ENCODE measurements at places on chromosomes 13 and 19.
A peak's percentile ranks its signal among the peaks of the same experiment; 100 is the strongest.

- DNase-seq: no peak
These were observed 190.7 kb downstream of the OXGR1 start for GRCh38 chr13:96803456-96804100.

DNA sequence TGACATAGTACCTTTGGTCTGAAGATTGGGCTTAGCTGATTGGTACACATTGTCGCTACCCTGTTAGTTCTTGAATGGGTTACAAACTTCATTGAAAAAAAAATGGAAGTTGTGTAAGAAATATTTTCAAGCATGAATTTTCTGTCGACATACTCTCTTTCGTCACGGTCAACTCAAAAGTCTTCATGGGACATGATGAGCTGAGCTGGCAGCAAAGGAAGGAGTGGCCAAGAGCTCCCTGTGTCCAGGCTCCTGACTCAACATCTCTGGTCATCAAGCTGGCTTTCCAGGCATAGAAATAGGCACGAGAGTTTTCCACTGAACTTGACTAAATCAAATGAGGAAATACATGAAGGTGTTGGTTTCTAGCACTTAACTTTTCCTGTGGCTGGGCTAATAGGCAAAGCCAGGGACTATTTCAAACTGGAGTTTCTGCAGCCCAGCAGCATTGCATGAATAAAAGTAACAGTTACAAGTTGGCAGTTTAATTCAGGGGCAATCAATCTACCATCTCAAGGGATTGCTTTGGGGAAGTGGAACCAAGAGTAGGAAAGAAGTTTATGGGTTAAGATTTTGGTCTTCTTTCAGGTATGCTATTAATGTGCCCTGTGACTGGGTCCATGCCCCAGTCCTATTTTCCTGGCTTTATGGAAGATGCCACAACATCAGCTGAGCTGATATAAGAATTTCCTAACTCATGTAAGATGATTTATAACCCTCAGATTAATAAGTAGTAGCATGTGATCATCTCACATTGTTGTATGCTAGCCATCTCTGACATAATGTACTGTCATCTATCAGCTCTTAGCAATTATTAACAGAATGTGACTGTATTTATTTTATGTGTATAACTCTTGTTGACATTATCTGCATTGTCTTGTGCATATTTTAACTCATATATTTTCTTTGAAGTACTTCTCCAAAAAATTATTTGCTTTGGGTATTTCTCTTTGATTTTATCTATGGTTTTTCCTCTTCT, 385.8 kb downstream of the DLEU7 start:
- DNase-seq: no peak

GRCh38 chr13:25335856-25336255, 34.4 kb downstream of the NUP58 start:
- DNase-seq: no peak

GRCh38 chr13:86591862-86592261, 792.6 kb upstream of the SLITRK6 start:
- DNase-seq: no peak

DNA sequence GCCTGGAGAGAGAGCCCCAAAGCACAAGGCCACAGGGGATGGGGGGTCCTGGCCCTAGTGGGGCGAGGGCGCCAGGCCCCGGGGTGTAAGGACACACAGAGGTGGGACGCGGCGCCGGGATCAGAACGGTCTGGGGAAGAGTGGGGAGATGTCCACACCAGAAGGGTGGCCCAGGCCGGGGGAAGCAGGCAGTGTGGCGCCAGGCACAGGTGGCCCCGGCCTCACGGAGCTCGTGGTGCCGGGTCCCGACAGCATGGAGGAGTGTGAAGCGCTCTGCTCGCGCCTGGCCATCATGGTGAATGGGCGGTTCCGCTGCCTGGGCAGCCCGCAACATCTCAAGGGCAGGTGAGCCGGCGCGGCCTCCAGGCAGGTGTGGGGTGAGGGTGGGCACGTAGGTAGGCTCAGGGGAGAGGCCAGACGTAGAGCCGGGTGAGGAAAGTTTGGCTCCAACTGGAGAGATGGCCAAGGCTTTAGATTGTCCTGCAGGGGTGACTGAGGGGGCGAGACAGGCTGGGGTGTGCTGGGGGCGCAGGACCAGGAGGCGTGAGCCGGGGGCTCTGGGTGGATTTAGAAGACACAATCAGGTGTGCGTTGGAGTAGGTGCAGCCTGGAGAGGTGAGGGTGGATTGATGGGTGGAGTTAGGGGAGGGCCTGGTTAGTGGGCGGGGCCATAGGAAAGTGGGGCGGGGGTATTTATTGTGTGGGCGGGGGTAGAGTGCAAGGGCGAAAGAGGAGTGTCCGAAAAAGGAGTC, 2.9 kb upstream of the ARHGAP45 start:
- DNase-seq: no peak

DNA sequence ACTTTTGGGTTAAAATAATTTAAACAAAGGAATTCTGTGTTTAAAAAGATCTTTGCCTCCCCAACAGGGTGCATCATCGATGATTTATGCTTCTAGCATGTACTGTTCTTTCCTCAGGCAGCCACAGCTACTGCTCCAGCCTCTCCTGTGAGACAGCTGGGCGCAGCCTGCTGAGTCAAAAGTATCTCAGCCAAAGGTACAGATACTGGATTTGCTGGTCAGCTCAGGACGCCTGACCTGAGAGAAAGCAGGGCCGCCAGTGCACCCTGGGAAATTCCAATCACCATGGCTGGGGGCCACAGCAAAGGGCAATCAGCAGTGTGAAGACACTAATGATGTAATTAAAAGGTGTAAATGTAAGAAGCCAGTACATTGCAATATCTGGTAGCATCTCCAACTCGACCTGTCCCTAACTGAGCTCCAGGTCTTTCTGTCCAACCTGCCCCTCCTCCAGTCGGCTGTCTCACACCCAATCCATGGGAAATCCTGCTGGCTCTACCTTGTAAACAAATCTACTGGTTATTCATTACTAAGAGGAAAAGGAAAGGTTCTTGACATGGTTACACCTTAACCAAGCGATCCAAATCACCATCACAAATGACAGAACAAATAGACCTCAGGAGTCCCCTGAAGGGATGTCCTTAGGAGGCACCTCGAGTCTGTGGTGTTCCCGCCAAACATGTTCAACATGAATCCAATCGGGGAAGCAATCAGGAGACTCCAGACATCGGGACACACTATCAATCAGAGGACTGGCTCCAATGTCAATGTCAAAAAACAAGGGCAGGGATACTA, 7.3 kb downstream of the OPA3 start:
- DNase-seq: no peak

- peak; percentile 41 for DNase-seq
These were observed 69.3 kb downstream of the LMO7 start for GRCh38 chr13:75705395-75705794.

DNA sequence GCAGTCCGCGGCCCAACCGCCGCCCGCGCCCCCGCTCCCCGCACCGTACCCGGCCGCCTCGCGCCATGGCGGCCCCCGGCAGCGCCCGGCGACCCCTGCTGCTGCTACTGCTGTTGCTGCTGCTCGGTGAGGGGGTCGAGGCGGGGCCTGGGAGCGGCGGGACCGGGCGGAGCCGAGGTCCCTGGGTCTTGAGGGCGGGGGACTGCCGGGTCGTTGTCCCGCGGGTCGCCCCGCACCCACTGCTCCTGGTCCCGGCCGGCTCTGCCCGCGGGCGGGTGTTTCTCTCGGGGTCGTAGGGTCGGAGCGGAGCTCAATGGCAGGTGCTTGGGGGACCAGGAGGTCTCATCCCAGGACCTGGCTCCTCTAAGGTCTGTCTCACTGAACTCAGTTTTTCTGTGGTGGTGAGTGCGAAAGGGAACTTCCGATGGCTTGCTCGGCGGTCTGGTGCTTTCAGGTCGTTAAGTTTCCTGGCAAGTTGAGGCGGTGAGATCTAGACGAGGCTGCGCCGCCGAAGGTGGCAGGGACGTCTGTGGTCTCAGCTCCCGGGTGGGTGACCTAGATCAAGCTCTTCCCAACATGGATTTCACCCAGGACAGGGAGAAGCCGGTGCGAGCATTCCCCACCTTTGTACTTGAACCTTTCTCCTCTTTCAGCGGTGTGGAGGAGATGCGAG, 467 bp downstream of the LAMP1 start:
- peak; percentile 37 for DNase-seq

DNA sequence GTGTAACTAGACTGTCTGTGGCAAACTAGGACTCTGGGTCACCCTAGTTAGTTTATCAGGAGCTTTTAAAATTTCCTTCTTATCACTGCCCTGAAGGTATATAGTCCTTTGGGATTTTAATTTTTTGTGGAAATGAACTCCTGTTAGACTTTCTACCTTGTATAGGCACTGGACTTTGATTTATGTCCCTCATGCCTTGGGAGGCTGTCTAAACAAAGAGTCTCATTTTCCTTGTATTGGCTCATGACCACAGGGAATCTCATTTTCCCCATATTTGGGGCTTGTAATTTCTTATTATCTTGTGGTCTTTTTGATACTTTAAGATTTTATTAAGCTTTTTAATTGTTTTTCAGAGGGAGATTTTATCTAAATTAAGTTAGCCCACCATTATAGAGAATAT, 21.4 kb downstream of the KCTD4 start:
- DNase-seq: no peak

GRCh38 chr19:46748325-46749109, 2.3 kb upstream of the STRN4 start:
- peak; percentile 76 for DNase-seq

- DNase-seq: no peak
These were observed 52.1 kb upstream of the SOX1 start for GRCh38 chr13:112014857-112015256.

GRCh38 chr13:26895081-26895807, 134.7 kb upstream of the GPR12 start:
- peak; percentile 8 for DNase-seq

- no peak for DNase-seq
These were observed 2.5 kb downstream of the KLF2 start for GRCh38 chr19:16327169-16327475.

- DNase-seq: no peak
These were observed 456.6 kb downstream of the FGF9 start for GRCh38 chr13:22127277-22128164.

DNA sequence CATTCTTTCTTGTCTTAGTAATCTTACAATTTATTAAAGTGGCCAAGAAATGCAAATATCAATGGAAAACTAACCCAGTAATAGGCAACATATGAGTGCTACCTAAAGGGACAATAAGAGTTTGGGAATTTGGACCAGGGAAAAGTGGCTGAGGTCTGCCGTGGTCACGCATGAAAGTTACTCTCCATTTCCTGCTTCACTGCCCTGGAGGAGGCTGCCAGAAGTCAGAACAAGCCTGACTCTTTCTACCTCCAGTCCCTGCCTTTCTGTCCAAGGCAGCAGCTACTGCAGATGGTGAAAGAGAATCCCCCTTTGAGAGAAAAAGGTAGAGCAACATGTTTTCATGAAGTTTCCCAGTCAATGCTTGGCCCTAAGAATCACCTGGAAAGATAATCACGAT, 201.1 kb upstream of the ARGLU1 start:
- DNase-seq: no peak

DNA sequence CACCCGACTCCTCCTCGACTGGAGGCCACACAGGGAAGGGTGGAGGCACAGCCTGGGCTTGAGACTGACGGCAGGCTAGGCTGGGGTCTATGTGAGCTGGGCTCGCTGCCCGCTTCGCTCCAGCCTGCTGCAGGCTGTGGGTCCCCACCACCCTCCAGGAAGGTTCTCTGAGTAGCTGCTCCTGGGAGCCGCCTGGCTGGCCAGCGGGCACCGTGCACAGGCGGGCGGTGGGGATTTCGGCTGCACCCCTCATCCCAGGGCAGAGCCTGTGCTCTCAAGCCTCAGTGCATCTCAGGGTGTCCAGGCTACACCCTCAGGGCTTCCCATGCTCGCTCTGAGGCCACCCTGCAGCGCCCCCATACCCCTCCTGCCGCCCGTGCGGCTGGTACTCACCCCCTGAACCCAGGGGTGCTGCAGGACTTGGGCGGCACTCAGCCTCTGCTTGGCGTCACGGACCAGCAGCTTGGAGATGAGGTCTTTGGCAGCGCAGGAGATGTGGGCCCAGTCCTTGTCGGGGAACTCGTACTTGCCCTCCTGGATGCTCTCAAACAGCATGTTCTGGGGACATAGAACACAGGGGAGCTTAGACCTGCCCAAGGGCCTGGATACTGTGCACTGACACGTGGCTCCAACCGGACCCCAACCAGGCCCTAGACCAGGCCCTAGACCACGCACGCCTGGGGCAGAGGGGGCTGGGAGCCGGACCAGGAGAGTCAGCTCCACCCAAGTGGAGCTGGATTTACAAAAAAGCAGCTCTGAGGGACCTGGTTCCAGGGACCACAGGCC, 10.2 kb downstream of the MKNK2 start:
- no peak for DNase-seq

GRCh38 chr19:2302319-2303210, 5.4 kb downstream of the LINGO3 start:
- no peak for DNase-seq

DNA sequence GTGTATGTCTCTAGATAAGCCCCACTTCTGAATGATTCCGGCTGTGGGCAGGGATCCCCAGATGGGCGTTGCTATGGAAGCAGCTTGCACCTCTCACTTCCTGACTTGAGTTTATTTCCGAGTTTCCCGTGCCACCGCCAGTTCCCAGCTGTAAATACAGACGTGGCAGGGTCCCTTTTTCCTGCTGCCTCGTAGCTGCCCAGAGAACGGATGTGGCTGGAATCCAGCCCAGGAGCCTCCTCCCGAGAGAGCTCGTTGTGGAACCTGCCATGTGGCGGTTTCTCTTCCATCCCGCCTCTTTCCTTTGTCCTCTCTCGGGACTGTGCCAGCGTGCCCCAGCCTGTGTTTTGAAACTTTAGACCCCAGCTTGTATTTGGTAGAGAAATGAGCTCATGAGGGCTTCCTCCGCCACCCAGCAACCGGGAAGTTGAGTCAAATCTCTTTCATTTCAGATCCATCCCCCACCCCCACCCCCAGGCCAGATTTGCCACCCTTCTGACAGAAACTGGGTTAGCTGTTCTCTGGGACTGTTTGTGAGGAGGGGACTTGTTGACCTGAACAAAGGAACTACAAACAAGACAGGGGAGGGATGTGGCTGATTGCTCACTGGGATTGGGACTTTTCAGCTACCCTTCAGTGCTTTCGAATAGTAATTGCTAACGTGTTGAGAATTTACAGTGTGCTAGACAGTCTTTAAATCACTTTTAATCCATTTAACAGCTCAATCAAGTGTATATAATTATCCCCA, 96.6 kb downstream of the SIPA1L3 start:
- peak; percentile 54 for DNase-seq

GRCh38 chr13:111531505-111531904, 211.1 kb downstream of the TEX29 start:
- DNase-seq: no peak

- DNase-seq: peak; percentile 54
These were observed 10.0 kb downstream of the ATP7B start for GRCh38 chr13:52001120-52001731.

GRCh38 chr13:36163809-36164308, 32.7 kb upstream of the DCLK1 start:
- DNase-seq: no peak

DNA sequence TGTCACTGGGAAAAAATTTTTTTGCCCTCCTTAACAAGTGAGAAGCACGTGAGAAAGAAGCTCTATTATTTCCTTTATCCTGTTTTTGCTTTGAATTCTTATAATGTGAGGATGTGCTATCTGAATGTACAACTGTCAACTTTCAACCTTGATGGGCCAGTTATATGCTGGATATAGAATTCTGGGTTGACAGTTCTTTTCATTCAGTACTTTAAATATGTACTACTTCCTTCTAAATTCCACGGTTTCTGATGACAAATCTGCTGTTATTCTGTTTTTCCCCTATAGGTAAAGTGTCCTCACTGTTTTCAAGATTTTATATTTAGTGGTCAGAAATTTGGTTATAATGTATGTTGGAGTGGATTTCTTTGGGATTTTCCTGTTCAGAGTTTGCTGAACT, 29.9 kb downstream of the ZDHHC20 start:
- no peak for DNase-seq

All from activated CD4-positive, alpha-beta T cell treated with anti-CD3 and anti-CD28 coated beads, Interleukin-2, Interleukin-4, amounts not matched to agents 100 ng/mL and 50 ng/mL, durations not matched to agents 16 hours and 8 hours (primary cell).